ENCODE measurements at places on chromosomes 3 and 15. TPM values are rescaled to one million over a fixed set of nuclear protein-coding genes. Genes with fewer than 3 reads are reported as not detected.

TGFBR2 gene
- total RNA-seq: 30.6 TPM

PAK6 gene
- total RNA-seq: 0.09 TPM

TSEN2 gene
- 7.6 TPM for total RNA-seq

SHF gene
- total RNA-seq: 2.0 TPM

UBA3 gene
- 76.4 TPM for total RNA-seq

CKMT1B gene
- total RNA-seq: not detected

- DNase-seq: no peak
Observed at GRCh38 chr3:24351779-24352469, 142.7 kb downstream of the THRB start.

GRCh38 chr3:141275973-141276372 is 44.3 kb downstream of the PXYLP1 start:
- DNase-seq: no peak

GRCh38 chr15:84928843-84929168 is 44.3 kb downstream of the SLC28A1 start:
- DNase-seq: no peak

GRCh38 chr3:24972491-24972890 is 455.6 kb upstream of the RARB start:
- no peak for DNase-seq

GRCh38 chr15:65688462-65688861 is 66.7 kb downstream of the SLC24A1 start:
- no peak for DNase-seq

DNA sequence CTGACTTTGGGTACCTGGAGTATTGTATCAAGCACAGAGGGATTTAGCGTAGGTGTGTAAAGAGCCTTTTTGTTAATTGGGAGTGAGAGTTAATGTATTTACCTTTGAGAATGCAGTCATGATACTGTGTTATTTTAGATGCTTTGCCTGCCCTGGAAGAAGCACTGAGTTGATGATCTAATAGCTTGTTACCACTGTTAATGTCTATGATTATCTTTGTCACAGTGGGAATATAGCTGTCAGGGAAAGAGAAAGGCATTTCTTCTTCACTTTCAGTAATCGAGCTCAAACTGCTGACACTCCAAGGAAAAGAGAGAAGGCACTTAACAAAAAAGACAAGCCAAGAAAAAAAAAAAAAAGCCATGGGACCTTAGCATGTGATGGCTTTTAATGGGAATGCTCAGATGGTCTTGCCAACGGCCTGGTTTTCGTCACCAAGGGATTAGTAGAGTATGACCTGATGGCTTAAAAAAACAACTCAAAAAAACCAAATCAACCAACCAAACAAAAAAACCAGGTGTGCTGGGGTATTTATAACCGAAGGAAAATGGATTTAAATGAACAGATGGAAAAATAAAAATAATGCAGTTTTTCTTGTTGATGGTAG is 387.4 kb downstream of the PTPRG start:
- no peak for DNase-seq
